ENCODE measurements at places on chromosomes 6 and 20.

DNA sequence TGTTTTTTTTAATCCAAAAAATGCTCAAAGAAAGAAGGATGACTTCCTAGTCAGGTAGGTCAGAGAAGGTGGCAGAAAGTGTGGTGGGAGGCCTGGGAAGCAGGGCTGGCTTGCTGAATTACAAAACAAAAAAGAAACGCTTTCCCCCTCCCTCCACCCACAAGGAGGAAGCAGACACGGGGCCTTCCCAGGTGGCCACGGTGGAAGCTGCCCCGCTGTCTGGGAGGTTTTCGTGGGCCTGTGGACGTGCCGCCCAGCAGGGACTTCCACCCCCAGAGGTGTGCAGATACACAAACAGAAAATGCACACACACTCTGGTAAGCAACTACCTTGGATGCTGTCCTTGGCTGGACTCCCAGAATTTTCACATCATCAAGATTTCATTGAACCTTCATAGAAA, 198.2 kb upstream of the CDH4 start:
- no peak for DNase-seq

GRCh38 chr6:99661870-99662269, 55.2 kb downstream of the PRDM13 start:
- no peak for DNase-seq

DNA sequence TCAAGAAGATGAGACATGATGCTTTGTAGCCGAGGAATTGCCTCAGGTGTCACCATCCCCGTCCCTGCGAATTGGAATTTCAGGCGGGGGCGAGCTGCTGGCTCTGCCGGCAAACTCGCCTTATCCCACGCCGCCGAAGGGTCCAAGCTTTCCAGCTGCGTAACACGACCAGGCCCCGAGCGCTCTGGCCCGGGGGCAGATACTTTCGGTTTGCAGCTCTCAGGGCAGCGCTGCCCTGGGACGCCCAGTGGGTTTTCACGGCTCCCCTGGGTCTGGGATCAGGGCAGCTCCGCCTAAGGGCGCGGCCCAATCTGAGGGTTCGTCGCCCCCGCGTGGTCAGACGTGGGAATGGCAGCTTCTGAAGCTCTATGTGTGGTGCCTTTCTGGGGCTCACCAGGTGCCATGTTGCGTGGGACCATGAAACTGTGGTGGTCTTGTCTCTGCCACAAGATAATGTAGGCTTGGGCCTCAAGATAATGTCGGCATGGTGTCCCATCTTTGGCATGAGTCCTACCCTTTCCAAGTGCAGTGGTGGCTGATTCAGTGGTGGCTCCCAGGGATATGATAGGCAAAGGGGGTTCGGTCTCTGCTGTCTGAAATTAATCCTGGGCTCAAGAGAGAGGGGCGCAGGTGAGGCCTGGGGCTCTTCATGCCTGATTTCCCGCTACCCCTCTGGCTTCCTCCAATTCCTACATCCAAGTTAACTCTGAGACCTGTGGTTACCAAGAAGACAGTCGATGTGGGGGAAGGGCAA, 21.0 kb downstream of the PIGT start:
- DNase-seq, result peak; percentile 97

GRCh38 chr6:38554700-38555413, 84.9 kb downstream of the BTBD9 start:
- no peak for DNase-seq

- no peak for DNase-seq
Observed at GRCh38 chr6:147449405-147450161, 58.9 kb upstream of the SAMD5 start.

GRCh38 chr6:145960918-145961589, 3.1 kb downstream of the SHPRH start:
- DNase-seq, result no peak

GRCh38 chr6:160337991-160338390, 10.2 kb upstream of the SLC22A3 start:
- no peak for DNase-seq

DNA sequence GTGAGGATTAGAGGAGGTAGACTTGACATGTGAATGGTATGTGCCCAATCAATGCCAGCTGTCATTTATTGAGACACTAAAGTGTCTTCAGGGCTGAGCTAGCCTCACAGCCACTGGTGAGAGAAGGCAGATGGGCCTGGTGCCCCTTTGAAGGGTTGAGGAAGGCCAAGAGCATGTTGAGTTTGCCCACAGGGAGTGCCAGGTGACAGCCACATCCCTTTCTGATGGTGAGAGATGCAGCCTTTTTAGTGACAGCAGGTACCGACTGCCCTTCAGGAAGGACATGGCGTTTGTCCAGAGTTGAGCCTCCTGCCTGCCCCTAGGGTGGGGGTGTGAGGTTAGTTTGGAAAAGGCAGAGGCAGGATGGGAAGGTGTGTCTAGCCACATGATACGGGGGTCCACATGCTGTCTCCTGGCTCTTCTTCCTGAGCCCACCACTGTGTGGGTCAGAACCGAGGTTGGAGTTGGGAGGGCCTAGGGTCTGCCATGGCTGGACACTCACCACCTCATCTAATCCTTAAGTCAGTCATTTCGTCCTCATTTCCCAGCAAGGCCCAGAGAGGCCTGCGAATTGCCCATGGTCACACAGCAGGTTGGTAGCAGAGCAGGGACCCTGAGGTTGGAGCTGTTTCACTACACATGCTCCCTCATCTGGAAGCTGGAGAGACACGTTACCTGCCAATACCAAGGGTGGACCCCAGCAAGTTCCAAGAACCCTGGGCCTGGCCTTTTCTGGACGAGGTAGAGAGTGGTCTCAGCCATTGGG, 32.5 kb downstream of the SPDEF start:
- DNase-seq, result no peak

DNA sequence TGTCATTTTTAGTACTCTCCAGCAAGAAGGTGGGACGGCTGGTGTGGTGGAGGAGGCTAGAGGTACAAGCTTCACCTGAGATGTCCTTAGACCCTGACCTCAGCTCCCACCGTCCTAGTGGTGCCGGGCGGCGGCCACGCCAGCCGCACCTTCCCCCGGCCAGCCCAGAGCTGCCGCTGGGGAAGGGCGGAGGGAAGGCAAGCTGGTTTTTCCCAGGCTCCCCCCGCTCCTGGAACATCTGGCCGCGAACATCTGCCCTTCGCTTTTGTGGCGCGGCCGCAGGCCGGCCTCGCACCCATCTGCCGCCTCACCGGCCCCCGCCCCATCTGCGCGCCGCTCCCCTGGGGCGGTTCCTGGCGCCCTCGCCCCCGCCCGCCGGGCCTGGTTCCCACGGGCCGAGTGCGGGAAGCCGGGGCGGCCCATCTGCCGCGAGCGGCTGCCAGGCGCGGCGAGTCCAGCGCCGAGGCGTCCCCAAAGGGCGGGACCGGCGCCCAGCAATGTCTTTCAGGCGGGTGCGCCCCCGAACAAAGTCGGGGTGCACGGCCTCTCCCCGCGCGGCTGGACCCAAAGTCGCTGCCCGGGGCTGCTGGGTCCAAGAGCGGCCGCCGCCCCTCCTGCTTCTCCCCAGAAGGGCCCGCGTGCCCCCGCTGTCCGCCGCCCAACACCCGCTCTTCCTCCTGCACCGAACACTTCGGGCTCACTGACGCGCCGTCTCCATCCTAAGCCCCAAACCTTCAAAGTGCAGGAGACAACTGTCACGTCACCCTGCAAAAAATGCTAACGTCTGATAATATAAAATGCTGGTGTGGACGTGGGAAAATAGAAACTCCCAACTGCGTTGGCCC, 17.3 kb upstream of the ID1 start:
- DNase-seq, result peak; percentile 67

- DNase-seq, result no peak
Observed at GRCh38 chr6:96301781-96302180, 219.8 kb upstream of the UFL1 start.

DNA sequence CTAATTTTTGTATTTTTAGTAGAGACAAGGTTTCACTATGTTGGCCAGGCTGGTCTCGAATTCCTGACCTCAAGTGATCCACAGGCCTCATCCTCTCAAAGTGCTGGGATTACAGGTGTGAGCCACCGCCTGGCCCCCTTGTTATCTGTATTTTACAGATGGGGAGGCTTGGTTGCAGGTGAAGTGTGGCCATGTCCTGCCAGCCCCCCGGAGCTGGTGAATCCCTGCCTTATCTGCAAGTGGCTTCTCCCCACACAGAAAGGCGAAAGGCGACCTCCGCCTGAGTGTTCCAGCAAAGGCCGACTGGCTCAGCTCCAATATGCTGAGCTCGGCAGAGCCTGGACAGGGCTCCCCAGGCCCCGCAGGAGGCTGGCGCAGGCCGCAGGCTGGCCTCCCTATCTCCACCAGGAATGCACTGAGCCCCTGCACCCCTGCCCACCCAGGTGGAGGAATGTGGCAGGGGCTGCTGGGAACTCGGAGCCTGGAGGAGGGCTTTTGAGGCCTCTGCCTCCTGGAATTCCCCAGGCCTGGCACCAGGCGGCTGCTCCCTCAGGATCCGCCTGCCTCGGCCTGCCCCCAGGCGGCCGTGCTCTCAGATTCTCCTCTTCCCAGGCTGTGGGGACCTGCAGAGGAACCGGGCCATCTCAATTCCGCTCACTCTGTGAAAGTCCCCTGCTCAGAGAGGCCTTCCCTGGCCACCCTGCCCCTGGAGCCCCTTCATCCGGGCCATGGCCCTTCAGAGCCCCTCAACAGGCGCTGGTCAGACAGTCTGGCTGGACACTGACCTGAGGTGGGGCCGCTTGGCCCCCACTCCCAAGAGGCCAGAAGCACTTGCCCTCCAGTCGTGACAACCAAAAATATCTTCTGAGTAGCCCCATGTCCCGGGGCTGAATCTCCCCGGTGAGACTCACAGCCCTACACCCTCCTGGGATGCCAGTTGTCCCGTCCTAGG, 9.3 kb upstream of the LAMA5 start:
- peak; percentile 41 for DNase-seq

GRCh38 chr20:42494290-42494689, 695.4 kb downstream of the PTPRT start:
- no peak for DNase-seq

GRCh38 chr6:5202941-5203340, 57.8 kb downstream of the LYRM4 start:
- DNase-seq, result no peak

DNA sequence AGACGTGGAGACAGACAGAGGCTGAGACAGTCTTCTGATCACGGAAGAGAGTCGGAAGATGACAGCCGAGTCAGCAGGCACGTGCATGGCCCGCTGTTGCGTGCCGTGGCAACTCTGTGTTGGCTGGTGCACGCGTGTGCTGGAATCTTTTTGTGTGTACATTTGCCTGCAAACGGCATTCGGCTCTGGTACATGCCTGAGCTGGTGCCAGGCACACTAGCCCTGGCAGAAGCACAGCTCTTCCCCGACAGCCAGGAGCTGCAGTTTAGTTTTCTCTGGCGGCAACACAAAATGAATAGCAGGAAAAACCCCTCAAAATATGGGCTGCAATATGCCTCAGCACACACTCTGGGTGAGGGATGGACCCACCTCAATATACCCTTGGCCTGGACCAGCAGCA, 769 bp upstream of the PDYN start:
- DNase-seq, result no peak

DNA sequence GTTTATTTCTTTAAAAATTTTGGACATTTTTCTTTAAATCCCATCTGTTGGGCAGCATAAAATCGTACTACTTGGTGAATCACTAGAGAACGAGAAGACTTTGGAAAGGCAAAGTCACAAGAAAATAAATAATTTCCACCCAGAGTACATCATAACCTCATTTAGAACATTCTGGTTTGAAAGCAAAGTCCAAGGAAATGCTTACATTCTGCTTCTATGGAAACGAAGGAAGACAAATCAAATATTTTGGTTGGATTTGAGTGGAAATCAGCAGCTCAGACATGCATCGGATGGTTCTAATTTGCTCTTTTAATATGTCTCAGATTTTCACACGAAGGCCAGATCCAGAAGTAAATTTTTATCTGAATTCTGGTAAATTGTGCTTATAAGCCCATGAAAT, 60.7 kb upstream of the LTV1 start:
- no peak for DNase-seq

- no peak for DNase-seq
Observed at GRCh38 chr6:68777956-68778355, 142.9 kb downstream of the ADGRB3 start.

DNA sequence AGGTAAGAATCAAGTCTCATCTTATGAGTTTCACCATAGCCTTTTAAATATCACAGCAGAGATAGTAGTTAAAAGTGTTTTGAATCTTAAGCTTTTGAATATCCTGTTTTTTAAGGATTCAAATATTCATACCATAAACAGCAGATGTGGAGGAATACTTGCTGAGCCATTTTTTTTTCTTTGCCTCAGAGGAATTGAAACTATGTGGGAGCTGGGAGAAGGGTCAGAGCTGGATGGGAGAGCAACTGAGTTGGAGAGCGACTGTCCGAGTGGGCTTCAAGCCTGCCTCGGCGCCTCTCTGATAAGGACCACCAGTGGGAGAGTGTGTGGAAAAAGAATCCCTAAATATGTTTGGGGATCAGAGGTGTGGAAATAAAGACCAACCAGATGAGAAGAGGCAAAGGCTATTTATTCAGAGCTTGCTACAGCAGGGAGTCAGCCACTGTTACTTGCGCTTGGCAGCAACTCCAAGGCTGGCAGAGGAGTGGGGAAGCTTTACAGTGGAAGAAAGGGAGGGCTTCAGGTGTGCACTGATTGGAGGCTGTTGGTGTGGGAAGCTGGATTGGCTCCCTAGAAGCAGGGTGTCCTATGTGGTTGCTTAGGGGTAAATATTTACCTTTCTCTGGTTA, 34.3 kb upstream of the MCUR1 start:
- DNase-seq, result no peak

DNA sequence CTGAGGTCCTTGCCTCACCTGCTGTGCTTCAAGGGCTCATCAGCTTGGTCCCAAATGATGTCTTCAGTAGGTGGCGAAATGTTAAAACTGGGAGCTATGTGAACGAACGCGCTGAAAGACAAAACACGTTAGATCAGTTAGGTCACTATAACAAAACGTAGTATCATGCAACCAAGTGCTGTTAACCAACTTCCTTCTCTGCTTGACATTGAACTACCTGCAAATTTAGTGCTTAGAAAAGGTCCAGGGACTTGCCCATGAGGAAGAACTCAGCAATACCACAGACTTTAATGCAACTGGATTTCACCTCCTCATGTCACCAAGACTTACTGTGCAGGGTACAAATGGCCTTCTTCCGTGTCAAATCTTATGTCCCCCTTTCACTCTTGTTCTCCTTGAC, 24.8 kb downstream of the BACH2 start:
- DNase-seq, result no peak

DNA sequence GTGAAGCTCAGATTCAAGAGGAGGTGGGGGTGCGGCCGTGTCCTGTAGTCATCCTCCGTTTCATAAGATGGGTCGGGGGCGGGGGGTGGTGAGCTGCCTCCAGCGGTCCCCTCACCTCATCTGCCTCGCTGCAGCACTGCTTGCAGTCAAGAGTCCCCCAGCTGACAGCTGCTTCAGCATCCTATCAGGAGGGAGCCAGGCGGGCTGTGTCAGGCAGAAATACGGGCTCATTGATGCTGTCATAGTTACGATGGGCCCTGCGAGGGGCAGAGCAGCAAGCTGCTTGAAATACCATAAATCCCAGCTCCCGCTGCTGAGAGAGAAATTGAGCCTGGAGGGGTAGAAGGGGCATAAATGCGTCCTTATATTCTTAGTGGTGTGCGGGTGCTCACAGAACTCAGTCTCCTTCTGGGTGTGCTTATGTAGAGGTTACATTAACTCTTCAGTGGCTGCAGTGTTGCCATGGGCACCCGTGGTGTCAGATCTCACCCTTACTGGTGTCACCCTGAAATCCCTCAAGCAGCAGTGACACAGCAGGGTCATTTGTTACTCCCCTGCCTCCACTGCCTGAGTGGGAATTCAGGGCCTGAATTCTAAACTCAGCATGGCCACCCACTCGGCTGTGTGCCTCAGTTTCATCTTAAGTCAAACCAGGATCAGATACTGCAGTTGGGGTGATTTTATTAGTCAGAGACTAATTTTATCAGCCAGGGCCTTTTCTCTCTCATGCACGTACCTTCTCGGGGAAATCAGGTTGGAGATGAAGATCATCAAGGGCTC, 21.8 kb downstream of the CCDC167 start:
- DNase-seq, result no peak

GRCh38 chr6:37435816-37436215, 2.8 kb downstream of the CMTR1 start:
- DNase-seq, result no peak
